ENCODE measurements at places on chromosomes 12 and 14.

GRCh38 chr12:57434517-57435223 is at the start of gene INHBC:
TSS of gene INHBC (plus strand) at chr12:57434784. CDS start at chr12:57434887, 103 bp downstream.
- no peak for DNase-seq

GRCh38 chr12:79927772-79928474 is 7.0 kb downstream of the PPP1R12A start:
- peak; percentile 91 for DNase-seq

GRCh38 chr14:73814153-73814552 is 37.5 kb upstream of the PTGR2 start:
- DNase-seq, result peak; percentile 68

DNA sequence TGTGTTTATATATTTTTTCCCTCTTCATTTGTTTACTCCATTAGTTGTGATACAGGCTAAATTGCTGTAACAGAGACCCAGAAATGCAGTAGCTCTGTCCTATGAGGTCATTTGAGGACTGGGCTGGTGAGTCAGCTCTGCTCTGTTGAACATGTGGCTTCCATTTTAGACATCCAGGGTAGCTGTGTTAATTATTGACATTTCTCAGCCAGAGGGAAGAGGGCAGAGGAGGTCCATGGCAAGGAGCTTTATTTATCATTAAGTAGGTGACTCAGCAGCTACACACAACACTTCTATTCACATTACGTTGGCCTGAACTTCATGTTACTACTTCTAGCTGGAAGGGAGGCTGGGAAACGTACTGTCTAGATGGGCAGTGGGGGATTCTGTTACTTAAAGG is 85.4 kb downstream of the PTCSC3 start:
- no peak for DNase-seq

GRCh38 chr12:57112492-57113294 is 1.5 kb upstream of the STAT6 start:
- DNase-seq, result no peak

- no peak for DNase-seq
Observed at GRCh38 chr12:68913682-68914081, 19.3 kb downstream of the CPM start.

DNA sequence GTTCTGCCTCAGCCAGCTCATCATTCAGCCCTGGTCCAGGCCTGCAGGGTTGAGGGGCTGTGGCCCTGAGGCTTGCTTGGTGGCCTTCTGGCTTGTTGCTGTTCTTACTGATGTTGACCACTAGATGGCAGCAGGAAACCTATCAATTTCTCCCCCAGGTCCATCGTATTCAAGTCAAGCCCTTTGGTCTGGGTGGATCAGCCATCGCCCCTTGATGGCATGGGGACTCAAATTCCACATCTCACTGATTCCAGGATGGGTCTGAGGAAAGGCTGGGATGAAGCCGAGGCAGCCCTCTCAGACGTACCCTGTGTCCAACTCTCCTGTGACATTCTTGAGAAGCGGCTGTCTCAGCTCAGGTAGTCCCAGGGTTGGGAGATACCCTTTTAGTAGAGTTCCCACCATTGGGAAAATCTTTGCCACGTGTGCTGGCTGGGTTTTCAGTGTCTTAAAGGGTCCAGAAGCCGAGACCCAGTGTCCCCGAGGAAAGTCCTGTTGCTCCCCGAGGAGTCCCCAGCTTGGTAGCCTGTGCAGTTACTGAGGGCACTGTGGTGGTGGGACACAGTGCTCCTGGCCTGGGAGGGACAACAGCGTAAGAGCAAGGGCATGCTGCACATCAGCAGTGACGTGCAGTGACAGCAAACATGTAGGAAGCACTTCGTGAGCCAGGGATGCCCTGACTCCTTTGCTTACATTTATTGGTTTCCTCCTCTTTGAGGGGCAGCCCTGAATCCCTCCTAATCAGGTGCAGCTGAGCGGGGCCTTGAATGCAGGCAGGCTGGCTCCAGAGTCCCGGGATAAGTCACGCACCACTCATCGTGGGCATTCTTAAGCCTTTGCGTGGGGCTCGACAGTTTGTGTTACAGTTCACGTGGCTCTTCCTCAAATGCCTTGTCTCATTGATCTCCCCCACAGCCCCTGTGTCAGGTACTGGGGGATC is 58.6 kb downstream of the TSPAN9 start:
- DNase-seq, result peak; percentile 69

DNA sequence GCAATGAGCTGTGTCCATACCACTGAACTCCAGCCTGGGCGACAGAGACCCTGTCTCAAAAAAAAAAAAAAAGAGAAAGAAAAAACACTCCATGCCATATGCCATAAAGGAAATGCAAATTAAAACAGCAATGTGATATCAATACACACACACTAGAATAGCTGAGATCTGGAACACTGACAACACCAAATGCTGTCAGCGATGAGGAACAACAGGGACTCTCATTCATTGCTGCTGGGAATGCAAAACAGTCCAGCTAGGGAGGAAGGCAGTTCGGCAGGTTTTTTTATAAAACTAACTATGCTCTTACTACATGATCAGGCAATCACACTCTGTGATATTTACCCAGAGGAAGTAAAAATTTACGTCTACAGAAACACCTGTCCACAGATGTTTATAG is 3.4 kb upstream of the ABCB9 start:
- no peak for DNase-seq

DNA sequence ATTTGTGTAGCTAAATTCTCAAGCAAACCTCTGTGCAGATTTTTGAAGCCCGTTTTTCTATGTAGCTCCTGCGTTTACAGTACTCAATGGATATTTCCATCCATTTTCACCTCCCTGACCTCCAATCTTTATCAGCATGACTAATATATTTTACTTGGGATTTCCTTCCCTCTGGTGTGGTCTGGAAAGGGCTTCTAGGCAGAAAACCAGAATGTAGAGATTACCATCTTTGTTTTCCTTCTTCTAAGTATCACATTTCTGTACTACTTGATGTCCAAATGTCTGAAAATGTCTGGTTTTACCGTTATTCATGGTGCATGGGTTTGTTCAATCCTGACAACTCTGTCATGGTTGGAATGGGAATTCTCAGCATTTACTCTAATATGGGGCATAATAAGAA is 907.6 kb upstream of the FLRT2 start:
- no peak for DNase-seq

GRCh38 chr12:121933522-121934308 is 15.3 kb downstream of the CFAP251 start:
- DNase-seq, result no peak

DNA sequence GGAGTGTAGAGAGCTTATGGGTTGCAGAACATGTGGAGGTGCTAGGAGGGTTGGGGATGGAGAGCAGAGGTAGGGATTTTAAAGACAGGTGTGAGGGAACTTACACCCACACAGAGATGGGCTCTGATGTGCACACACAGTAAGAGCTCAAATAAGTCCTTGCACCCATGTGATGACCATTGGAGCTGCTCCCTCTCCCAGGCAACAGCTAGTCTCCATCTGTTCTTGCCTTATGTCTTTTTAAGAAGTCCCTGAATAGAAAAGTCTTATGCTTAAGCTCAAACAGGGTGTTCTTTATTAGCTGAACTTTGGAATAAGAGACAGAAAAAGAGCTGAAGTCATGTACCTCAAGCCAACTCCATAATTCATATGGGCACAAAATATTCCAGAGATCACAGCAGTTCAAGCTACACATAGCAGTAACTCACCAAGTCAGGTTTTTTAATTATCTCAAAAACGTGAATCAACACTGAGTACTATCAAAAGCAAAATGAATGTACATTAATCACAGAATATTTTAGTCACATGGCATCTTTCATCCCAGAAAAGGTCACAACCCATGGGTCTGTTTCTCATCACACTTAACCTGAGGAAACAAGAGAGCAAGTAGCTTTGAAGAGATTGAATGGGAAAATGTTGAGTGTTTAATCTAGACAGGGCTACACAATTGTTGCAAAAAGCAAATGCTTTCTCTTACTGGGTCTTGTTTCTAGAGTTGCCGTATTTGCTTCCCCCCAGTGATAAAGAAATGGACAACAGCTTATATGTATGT is 1513.6 kb upstream of the SEL1L start:
- no peak for DNase-seq

GRCh38 chr14:24607635-24608514 is 1.6 kb downstream of the GZMH start:
- DNase-seq, result no peak

DNA sequence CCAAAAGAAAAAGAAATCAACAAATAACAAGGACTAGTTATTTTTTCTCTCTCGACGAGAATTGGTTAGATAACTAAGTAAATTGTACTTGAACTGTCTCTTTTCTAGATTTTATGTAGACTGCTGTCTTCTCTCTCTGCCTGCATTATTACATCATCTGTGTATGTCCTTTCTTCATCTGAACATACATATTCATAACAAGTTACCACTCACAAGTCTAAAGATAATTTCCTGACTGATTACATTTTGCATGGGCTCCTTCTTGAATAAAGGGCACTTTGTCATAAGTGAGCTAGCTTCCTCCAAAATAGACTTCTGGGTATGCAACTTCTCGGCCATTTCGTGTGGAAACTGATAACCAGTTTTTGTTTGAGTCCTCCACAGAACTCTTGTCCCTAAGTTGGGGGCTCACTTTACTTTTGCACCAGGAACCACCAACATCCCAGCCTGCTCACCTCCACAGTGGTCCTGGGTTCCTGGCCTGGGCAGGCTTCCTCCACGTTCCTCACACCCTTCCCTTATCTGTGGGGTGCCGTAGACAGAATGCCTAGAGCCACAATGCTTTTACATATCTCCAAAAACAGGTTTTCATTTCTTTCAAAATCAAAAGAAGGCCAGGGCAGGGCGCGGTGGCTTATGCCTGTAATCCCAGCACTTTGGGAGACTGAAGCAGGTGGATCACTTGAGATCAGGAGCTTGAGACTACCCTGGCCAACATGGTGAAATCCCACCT is 6.2 kb upstream of the DDX47 start:
- no peak for DNase-seq

GRCh38 chr12:102602521-102602920 is 122.2 kb upstream of the IGF1 start:
- DNase-seq, result no peak

DNA sequence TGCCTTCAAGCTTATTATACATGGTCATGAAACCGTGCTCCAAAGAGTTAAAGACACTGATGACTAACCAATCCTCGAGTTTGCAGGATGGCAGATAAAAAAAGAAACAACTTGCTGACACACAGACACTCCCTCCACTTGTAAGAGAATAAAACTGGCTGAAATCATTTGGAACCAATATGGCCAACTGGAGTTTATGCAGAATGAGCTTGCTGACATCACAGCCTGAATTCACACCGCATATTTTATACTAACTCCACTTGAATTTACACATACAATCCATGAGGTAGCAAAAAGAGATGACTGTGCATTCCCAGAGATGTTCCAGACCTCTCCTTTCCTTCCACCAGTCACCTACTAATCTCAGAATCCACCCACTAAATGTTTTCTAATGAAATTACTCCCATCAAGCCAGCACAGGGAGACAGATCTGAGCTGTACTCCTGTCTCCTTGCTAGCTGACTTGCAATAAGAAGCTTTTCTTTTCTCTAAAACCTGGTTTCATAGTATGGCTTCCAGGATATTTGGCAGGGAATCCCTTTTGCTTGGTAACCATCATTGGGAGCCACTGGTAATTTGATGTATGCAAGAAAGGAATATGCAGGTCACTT is 15.8 kb upstream of the PTPRR start:
- no peak for DNase-seq

GRCh38 chr12:7101694-7102131 is 7.3 kb downstream of the C1RL start:
- no peak for DNase-seq

DNA sequence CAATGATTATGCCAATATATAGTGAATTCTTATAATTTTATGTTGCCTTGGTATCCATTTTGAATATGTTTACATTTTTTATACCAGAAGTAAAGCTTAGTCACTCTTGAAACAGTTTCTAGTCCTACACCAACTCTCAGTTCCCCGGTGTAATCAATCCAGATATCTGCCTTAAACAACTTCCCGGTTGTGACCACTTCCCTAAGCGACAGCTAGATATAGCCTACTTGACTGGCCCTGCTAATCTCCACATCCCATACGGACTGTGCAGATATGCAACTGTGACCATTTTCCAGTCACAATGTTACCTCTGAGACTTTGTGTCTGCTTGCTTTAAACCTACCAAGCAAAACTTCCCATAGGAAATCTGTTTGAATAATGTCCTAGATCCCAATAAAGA is 1551.5 kb upstream of the SEL1L start:
- no peak for DNase-seq

- no peak for DNase-seq
Observed at GRCh38 chr12:79662046-79662811, 28.5 kb downstream of the PAWR start.

DNA sequence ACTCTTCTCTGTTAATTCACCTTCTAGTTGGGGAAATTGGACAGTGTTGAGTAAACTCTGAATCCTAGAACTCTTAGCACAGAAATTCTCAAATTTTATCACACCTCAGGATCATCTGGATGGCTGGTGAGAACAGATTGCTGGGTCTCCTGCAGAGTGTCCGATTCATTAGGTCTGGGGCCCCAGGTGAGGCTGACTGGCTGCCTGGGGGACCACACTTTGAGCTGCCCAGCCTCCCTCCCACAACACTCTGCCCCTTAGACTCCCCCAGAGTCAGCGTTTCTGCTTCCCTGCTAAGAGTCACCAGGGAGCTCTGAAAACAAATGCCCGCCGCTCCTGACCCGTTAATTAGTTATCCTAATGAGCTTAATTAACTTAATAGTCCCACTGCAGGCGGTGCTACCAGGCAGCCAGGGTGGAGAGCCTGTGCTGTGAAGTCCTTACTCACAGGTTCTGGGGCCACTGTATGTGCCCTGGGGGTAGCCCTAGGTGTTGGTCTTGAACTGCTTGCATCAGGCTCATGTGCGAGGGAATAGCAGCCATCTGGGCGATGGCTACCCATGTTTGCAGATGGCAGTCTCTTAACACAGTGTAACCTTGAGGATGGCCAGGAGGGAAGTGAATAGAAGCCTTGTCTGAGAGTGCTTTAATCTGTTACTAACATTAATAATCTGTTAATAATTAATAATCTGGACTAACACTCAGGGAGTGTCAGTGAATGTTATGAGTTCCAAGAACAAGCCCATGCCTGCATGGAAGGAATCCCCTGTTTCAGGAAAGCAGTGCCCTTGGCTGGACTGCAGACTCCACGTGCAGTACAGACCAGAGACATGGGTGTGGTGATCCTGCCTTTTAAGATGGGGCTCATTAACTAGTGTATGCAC is 35.6 kb downstream of the AACS start:
- no peak for DNase-seq

DNA sequence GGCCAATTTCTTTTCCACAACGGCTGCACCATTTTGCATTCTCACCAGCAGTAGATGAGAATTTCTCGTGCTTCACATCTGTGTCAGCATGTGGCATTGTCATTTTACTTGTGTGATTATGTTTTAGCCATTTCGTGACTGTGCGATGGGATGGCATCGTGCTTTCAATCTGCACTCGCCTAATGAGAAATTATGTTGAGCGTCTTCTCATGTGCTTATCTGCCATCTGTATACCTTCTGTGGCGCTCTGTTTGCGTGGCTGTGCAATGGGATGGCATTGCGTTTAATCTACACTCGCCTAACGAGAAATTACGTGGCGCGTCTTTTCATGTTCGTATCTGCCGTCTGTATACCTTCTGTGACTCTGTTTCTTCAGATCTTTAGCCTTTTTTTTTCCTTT is 14.9 kb upstream of the GPR132 start:
- DNase-seq, result no peak

- no peak for DNase-seq
Observed at GRCh38 chr12:88924162-88924561, 343.9 kb upstream of the KITLG start.
